ENCODE measurements at places on chromosomes 6 and 20.

DNA sequence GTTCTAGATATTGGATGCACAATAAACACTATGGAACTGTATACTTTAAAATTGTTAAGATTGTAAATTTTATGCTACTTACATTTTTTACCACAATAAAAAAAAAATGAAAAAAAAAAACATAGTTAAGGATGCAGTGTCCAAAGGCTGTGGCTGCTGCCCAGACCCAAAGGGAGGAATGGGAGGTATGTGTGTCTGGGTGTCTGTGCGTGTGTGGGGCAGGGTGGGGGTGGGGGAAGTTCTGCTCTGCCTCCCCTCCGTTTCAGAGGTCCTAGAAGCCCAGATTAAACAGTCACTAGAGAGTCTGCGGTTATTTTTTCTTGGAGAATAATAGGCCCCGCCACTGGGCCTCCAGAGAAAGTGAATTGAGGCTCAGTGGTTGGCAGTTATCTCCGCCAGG, 136.4 kb upstream of the ARMC2 start:
- no peak for DNase-seq

DNA sequence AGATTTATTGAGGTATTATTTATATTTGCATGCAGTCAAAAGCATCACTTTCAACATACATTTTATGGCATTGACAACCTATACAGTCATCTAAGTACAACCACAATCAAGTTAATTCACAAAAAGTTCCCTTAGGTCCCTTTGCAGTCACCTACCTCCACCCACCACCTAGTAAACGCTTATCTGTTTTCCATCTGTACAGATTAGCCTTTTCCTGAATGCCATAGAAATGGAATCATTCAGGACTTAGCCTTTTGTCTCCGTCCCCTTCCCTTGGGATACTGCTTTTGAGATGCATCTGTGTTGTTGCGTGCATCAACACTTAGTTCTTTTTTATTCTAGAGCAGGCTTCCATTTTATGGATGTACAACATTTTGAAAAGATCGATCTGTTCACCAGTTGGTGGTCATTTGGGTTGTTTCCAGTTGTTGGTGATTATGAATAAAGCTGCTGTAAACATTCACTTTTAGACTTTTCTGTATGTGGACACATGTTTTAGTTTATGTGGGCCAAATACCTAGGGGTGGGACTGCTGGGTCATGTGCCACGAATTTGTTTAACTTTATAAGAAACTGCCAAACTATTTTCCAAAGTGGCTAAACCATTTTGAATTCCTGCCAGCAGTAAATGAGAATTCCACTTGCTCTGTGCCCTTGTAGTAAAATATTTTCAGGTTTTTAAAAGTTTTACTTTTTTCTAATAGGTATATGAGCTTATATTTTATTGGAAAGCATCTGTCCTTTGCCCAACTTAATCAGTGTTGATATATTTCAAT, 17.6 kb upstream of the IFNGR1 start:
- DNase-seq, result no peak

- DNase-seq, result no peak
These were observed 24.5 kb downstream of the ARID1B start for GRCh38 chr6:156801712-156802111.

DNA sequence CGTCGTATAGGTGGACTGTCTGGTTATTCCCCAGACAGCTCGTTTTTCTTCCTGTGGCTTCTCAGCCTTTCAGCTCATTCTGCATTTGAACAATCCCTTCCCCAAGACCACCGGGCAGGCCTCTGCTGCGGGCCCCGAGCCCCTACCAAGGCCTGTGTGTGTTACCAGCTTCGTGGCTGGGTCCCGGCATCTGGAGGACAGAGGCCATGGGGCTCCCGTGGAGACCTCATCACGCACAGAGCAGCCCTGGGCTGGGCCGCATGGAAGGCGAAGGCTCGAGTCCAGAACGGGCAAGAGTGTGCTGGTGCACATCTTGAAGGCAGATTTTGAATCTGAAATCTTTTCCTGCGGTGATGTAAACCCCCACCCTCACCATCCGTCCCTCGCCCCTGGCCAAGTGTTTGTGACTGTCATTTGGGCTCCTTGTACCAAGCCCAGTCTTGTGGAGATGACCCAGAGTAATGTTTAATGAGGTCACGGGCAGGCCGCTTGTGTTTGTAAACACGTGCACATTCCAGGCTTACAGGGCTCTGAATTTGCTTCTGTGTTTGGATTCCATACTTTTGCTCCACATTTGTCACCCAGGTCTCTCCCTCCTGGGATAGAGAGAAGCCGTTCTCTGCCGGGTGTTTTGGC, 119.6 kb downstream of the CDH4 start:
- no peak for DNase-seq

DNA sequence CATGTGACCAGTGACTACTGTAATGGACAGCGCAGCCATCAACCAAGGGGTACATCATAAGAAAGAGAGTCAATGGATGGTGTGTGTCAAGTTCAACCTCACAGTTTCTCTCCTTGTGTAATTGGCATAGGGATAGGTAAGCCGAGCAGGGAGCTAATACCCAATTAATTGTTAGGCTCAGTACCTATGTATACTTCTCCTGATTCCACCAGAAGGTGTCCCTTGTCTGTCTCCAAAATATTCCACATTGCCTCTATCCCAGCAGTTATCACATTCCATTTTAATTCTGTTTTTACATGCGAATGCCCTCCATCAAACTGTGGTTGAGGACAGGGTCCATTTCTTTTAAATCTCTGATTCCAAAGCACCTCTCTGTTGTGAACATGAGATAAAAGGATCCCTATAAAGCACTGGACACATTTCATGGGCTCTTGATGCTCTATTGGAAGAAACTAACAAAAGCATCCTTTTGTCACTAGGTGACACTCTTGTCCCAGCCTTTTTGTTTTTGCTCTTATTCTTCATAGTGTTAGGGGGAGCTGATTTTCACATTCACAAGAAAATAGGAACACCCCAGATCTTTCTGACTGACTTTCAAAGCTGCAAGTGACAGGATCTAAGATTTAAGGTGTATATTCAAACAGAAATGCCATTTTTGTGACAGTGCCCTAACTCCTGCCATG, 38.9 kb downstream of the FBXO9 start:
- DNase-seq, result no peak

GRCh38 chr20:62461834-62462233, 14.0 kb downstream of the GATA5 start:
- no peak for DNase-seq

- no peak for DNase-seq
These were observed 64.7 kb upstream of the GATA5 start for GRCh38 chr20:62540504-62540903.

DNA sequence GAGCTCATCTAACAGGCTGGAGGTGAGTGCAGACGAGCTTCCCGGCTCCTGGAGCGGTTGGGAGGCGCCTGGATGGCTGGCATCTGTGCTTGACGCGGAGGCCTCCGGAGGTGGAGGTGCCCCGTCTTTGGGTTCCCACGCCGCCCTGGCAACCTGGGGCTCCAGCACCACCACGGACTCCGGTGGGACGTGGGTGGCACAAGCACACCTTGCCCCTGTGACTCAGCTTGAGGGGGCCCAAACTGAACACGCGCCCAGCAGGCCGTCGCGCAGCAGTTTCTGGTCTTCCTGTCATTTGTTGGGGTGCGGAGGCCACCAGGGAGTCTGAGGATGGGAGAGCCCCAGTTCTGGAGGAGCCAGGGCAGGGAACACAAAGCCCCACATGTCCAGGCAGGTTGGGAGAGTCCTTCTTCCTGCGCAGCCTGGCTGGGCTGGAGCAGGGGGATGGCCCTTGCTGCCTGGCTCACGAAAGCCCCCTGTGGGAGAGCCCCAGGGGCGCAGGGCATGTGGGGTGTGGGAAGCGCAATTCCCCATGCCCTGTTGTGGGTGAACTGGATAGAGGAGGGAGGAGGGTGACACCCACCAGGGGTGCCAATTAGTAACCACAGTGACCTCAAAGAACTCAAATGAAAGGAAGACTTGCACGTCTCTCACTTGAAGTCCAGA, 1378.6 kb upstream of the DEFB115 start:
- DNase-seq, result no peak

GRCh38 chr6:105920071-105920470, 166.1 kb upstream of the PRDM1 start:
- no peak for DNase-seq

- DNase-seq, result no peak
These were observed 29.3 kb upstream of the TXNDC5 start for GRCh38 chr6:7939864-7940228.

GRCh38 chr6:115733426-115733825, 327.3 kb downstream of the FRK start:
- DNase-seq, result no peak

DNA sequence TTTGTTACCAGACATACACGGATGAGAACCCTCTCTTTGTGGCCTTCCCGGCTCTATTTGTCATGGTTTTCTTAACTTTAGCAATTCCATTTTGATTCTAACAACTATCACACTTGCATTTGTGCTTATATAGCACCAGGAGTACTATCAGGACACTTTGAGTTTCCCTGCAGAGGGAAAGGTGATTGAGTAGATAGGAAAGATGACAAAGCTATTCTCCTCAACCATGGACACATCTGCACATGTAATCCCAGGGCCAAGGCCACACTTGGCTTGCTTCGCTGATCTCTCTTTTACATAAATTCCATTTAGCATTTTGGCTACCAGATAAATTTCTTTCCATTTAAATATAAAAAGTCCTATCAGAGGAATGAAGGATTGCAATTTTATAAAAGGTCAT, 23.3 kb upstream of the CFAP206 start:
- DNase-seq, result no peak

DNA sequence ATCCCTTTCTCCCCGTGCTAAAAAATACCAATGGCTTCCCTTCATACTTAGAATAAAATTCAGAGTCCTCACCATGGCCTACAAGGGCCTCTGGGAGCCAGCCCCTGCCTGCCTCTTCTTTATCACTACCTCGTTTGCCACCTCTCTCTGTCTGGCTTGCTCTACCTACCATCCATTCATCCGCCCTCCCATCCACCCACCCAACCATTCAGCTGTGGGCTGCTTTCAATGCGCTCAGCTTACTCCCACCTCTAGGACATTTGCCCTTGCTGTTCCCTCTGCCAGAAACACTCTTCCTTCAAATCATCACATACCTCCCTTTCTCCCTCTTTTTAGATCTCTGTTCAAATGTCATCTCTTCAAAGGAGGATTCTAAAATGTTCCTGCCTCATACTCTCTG, 44.4 kb downstream of the PACSIN1 start:
- DNase-seq, result no peak

GRCh38 chr20:39016041-39016440, 53.9 kb downstream of the DHX35 start:
- no peak for DNase-seq

DNA sequence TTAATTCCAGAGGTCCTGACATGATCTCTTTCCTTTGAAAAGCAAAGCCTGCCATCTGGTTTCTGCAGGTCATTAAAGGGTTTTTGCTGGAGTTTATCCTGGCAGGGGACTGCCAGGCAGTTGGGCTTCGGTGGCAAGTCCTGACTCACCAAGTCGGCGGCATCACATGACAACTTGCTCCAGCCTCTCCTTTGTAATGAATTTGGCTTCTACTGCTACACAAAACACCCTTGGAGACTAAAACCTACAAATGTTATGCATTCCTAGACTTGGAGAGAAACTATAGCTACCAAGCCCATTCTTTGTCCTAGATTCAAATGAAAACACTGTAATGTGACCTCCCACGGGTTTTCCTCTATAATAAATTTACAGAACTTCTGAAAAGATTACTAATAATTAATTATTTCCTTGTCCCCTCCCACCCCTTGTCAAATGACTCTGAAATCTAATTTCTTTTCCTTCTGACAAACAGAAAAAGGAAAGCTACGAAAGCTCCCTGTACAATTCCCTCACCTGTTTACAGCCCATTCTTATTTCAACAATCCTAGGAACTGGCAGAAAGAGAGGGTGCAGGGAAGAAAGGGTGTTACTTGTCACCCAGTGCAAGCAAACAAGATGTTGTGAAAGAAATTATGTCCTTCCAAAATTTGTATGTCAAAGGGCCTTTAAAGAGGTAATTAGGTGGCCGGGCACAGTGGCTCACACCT, 62.9 kb downstream of the QRSL1 start:
- DNase-seq, result no peak

GRCh38 chr6:14656649-14657048, 539.1 kb downstream of the CD83 start:
- DNase-seq, result no peak

GRCh38 chr6:25280344-25281074, 1.3 kb downstream of the CARMIL1 start:
- DNase-seq, result no peak

GRCh38 chr6:18263418-18264218, 712 bp downstream of the DEK start:
- DNase-seq, result no peak

DNA sequence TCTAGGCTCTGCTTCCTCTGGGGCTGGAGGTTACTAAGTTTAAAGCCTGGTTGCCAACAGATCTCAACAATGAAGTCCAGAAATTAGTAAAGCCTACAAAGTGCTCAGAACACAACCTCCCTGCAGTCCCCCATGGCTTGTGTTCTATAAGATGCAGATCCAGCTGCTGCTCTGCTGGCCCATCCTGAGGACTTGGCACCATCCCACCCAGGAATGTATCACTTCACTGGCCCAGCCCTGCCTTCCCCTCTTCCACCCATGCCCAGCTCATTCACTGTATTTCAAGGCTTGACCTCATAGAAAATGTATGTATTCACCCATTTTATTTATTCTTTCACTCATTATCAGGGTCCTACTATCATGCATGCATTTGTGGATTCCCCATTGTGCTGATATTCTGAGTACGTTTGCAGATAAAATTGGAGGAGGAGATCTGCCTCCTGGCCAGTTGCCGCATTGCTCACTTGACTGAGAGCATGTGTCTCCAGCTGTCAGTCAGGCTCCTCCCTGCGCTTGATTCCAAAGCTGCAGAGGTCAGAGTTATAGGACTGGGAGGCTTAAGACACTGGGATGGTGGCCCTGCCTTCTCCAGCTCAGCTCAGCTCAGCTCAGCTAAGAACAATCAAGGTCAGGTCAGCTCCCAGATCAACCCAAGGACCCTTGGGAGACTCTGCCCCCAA, 104.8 kb downstream of the MAFB start:
- DNase-seq, result no peak

DNA sequence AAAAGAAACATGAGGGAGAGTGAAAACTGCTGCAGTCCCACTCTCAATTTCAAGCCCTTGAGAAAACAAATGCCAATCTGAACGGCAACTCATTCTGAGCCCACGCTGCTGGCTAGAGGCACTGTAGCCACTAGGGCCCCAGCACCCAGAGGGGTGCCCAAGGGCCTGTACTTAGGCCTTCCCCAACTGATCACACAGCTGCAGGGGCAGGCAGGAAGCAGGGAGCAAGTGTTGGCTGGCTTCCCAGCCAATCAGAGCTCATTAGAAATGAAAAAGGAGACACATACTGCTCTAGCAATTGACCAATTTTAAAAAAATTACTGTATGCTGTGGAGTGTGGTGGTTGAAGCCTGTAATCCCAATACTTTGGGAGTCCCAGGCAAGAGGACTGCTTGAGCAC, 3.7 kb upstream of the BEND3 start:
- no peak for DNase-seq

- DNase-seq, result no peak
These were observed 14.5 kb upstream of the SEC63 start for GRCh38 chr6:107972413-107973096.

- DNase-seq, result peak; percentile 71
These were observed 605 bp upstream of the PPP1R16B start for GRCh38 chr20:38804682-38805501.

Data from T follicular helper cell (primary cell).